ENCODE measurements at places on chromosomes 7 and 10.
A peak's percentile ranks its signal among the peaks of the same experiment; 100 is the strongest.

GRCh38 chr10:63666836-63667383 is 145.7 kb downstream of the REEP3 start:
- peak; percentile 91 for DNase-seq

GRCh38 chr7:157897681-157898080 is 560.9 kb downstream of the DNAJB6 start:
- DNase-seq = no peak

- DNase-seq = no peak
These were observed 72.2 kb downstream of the VWC2 start for GRCh38 chr7:49845626-49846025.

GRCh38 chr10:132428486-132428995 is 31.5 kb downstream of the PWWP2B start:
- no peak for DNase-seq

- no peak for DNase-seq
These were observed 16.2 kb downstream of the TMEM72 start for GRCh38 chr10:44927352-44927751.

GRCh38 chr7:159118623-159119022 is 26.0 kb downstream of the VIPR2 start:
- no peak for DNase-seq

DNA sequence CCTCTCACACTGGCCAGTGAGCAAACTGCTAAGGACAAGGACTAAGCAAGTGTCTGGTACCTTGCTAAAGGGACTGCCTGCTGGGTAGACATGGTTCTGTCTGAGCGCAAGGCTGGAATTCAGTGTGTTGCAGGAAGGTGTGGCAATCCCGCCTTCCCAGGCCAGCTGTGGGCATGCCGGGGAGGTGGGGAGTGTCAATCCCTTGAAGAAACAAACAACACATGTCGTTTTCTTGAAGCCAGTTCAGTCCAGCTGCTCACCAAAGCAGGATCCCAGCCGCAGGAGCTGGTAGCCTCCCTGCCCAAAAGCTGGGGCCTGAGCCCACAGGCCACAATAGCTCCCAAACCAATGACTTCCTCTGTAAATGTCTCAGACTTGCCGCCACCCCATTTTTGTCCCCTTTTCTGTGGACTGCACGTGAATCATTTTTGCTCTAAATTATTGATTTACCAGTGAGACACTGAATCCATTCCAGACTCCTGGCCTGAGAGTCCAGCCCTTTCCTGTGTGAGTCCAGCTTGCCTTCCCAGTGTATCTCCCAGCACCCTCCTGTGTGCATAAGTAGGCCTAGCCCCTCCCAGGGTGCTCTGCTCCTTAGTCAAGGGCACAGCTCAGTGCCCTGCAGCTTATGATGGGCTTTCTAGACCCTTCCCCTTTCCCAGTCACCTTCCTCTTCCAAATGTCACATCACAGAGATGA is 166.8 kb downstream of the RGS10 start:
- no peak for DNase-seq

GRCh38 chr10:80290474-80291220 is 1.2 kb upstream of the MAT1A start:
- DNase-seq = no peak

Data from dermis blood vessel endothelial cell (primary cell).